ENCODE measurements at places on chromosomes 5 and 9. TPM values are rescaled to one million over a fixed set of nuclear protein-coding genes. Genes with fewer than 3 reads are reported as not detected.

The CCDC192 gene
- 1.2 TPM for total RNA-seq

The PCDHA10 gene
- 2.9 TPM for total RNA-seq

The PCDHGA11 gene
- 7.8 TPM for total RNA-seq

The GMCL2 gene
- total RNA-seq, result not detected

The LCN9 gene
- not detected for total RNA-seq

The PLAC8L1 gene
- not detected for total RNA-seq

The KIF4B gene
- not detected for total RNA-seq

The LCP2 gene
- total RNA-seq, result 45.2 TPM

The APBA1 gene
- total RNA-seq, result 11.1 TPM

The DMAC1 gene
- 37.0 TPM for total RNA-seq

The SOX30 gene
- 0.13 TPM for total RNA-seq

The CCDC180 gene
- total RNA-seq, result 8.2 TPM

The DOCK8 gene
- 31.4 TPM for total RNA-seq

The GLDC gene
- 35.6 TPM for total RNA-seq

The WDR38 gene
- total RNA-seq, result not detected

The SH3TC2 gene
- 59.1 TPM for total RNA-seq

The ARID3C gene
- total RNA-seq, result 1.2 TPM

The SPATA31D4 gene
- total RNA-seq, result not detected

The LCNL1 gene
- 4.1 TPM for total RNA-seq

The UNC13B gene
- total RNA-seq, result 36.2 TPM

The PCDH1 gene
- total RNA-seq, result 36.4 TPM

The NUTM2G gene
- not detected for total RNA-seq

Measured in sciatic nerve (tissue), 2 donors.